ENCODE measurements at places on chromosomes 16 and 17. TPM values are rescaled to one million over a fixed set of nuclear protein-coding genes. Genes with fewer than 3 reads are reported as not detected.

The TNFRSF13B gene
- not detected for total RNA-seq

The PPY gene
- total RNA-seq: not detected

The GPR179 gene
- under 0.01 TPM for total RNA-seq

The RND2 gene
- 0.50 TPM for total RNA-seq

The KCNJ18 gene
- total RNA-seq: not detected

The ANKFN1 gene
- total RNA-seq: not detected

The SNAI3 gene
- total RNA-seq: 0.12 TPM

The TEKT5 gene
- total RNA-seq: not detected

The HAS3 gene
- 0.25 TPM for total RNA-seq

The DNAH9 gene
- not detected for total RNA-seq

The TSPOAP1 gene
- 4.0 TPM for total RNA-seq

The PIRT gene
- not detected for total RNA-seq

The HS3ST3B1 gene
- 19.7 TPM for total RNA-seq

The LGALS9B gene
- total RNA-seq: not detected

The KRT33A gene
- not detected for total RNA-seq

The CCL18 gene
- not detected for total RNA-seq

The MEOX1 gene
- total RNA-seq: not detected

The NOD2 gene
- total RNA-seq: 0.25 TPM

The SPATA33 gene
- total RNA-seq: 2.9 TPM

The C16orf92 gene
- not detected for total RNA-seq

The RCVRN gene
- not detected for total RNA-seq

The PPP1R27 gene
- not detected for total RNA-seq

The ALG1 gene
- 43.8 TPM for total RNA-seq

The TBC1D3B gene
- 2.5 TPM for total RNA-seq

The CYBA gene
- total RNA-seq: 211 TPM

The UTS2R gene
- total RNA-seq: not detected

The KRT24 gene
- total RNA-seq: not detected

The VMO1 gene
- total RNA-seq: 0.11 TPM

The TMEM92 gene
- total RNA-seq: not detected

All from uterine smooth muscle cell (primary cell).